Right renal cortex interstitium (tissue), 3 donors: ENCODE measurements at places on chromosomes 6 and 20. TPM values are rescaled to one million over a fixed set of nuclear protein-coding genes. Genes with fewer than 3 reads are reported as not detected.

HEY2 gene
- 7.7 TPM for polyA plus RNA-seq

SLC52A3 gene
- 3.6 TPM for polyA plus RNA-seq

RRAGD gene
- 34.5 TPM for polyA plus RNA-seq

OR2B6 gene
- 0.14 TPM for polyA plus RNA-seq

NRSN2 gene
- 51.3 TPM for polyA plus RNA-seq

DNA sequence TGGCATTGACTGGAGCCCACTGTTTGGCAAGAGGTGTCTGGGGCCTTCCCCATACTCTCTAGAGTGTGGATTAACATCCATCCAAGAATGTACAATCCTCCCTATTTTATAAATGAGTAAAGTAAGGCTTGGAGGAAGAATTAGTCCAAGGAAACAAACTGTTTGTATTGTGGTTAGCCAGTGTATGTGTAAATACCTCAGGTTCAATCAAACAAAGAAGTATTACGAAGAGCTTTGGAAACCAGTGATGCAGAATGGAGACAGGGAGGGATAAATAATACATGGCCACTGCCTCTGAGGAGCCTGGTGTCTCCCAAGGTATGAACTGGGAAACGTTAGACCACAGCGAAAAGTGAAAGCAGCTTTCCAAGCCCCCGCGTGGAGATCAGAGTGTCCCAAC is 226.6 kb upstream of the RIN2 start:
- no peak for DNase-seq

- no peak for DNase-seq
Observed at GRCh38 chr6:159089443-159089842, 44.7 kb upstream of the TAGAP start.

DNA sequence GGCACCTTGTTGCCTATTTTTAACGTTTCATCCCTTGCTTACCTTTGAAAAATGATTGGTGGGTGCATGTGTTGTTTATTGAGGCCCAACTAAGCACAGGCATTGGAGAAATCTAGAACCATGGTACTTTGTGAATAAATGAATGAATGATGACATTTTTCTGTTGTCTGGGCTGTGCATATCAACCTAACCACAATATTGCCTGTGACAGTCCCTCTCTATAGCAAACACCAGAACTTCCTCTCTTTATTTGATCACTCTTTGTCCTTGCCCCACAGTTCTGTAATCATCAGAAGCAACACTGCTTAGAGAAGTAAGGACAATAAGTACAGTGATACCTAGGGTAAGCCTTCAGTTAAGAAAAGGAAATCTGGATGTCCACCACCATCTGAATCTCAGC is 75.1 kb downstream of the TBC1D7 start:
- no peak for DNase-seq

DNA sequence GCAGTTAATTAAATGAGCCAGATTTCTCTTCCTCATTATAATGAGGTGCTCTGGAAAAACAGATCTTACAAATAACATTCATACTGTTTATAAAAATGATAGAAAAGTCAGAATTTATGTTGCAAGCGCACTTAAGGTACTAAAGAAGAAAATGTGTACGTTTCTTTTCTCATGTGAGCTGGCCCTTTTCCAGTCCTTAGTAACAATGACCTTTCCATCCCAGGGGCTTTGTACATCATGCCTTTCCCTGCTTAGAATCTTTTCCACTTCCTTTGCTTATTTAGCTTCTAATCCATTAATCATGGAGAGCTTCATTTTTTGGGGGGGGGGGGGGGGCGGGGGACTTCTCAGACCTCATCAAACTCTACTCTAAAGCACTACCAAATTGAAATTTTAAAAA is 4.8 kb downstream of the FBXO5 start:
- DNase-seq, result no peak

DNA sequence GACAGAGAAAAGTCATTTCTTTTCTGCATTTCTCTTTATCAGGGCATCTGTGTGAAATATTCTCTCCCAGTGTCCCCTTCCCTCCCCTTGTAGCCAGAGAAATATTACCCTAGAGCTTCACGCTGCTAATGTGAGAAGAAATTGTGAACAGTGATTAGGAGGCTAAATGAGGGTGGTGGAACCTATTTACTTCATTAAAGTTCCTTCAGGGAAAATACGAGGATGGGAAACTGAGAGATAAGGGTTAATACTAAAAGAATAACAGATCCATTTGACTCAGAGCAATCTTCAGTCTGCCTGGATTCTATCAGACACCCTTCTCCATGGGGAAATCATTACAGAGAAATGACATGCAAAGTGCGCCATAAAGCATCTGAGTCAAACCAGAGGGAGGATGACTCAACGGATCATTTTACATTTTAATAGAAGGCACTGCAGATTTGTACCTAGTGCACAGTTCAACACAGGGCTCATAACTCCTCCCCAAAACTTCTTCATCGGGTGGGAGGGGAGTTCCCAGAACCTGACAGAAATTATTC is 131.3 kb downstream of the GJA10 start:
- no peak for DNase-seq

KCNK15 gene
- 0.06 TPM for polyA plus RNA-seq

DNA sequence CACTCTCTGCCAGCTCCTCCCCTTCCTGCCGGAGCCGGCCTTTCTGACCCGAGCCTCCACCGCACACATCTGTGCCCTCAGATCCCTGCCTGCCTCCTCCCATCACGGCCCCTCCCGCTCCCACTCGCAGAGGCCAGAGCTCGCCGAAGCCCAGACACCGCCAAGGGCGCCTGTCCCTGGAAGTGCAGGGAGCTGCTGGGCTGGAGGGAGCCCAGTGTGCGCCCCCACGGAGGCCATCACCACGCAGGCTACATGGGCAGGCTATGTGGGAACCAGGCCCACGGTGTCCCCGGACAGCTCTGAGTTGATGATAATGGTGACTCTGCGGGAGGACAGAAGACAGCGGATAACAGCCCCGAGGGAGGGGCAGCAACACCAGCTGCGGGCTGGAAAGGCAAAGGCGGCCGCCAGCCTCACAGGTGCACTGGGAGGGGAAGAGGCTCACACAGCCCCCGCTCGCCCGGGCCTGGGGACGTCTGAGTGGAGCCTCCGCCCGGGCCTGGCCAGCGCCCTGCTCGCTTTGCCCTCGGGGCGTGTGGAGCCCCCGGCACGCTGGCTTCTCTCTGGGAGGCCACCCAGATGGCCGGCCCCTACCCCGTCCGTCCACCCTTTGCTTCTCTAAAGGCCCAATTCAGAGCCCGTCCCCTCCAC is 154.9 kb downstream of the DLL1 start:
- DNase-seq, result no peak

- no peak for DNase-seq
Observed at GRCh38 chr6:35080821-35081425, 60.2 kb downstream of the TCP11 start.

GRCh38 chr20:13302647-13303450 is 81.8 kb downstream of the ISM1 start:
- DNase-seq, result peak; percentile 15

GRCh38 chr6:90537027-90537426 is 49.8 kb downstream of the MAP3K7 start:
- DNase-seq, result no peak

DNA sequence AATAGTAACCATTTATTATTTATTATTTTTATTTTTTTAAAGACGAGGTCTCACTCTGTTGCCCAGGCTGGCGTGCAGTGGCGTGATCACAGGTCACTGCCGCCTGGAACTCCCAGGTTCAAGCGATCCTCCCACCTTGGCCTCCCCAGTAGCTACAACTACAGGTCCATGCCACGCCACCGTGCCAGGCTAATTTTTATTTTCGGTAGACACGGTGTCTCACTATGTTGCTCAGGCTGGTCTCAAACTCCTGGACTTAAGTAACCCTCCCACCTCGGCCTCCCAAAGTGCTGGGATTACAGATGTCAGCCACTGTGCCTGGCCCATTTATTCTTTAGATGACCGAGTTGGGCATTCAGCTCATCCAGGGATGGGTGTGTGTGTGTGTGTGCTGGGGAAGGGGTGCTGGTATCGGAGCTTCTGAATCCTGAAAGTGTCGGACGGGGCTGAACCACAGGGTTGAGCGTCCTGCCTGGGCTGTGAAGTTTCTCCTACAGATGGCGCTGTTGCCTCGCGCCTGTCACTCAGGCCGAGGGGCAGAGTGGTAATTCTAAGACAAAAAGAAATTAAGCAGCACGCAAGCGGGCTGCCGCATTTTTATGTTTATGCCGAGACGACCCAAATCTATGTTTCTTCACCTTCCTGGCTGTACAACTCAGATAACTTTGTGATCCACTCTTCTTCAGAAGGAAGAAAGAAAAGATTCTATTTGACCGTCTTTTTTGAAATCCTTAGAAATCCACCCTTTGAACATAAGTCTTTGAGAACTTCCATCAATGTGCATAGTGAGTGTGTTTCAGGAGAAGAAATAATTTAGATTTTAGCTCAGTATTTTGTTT is 252.8 kb downstream of the CDH26 start:
- DNase-seq, result peak; percentile 36

DNA sequence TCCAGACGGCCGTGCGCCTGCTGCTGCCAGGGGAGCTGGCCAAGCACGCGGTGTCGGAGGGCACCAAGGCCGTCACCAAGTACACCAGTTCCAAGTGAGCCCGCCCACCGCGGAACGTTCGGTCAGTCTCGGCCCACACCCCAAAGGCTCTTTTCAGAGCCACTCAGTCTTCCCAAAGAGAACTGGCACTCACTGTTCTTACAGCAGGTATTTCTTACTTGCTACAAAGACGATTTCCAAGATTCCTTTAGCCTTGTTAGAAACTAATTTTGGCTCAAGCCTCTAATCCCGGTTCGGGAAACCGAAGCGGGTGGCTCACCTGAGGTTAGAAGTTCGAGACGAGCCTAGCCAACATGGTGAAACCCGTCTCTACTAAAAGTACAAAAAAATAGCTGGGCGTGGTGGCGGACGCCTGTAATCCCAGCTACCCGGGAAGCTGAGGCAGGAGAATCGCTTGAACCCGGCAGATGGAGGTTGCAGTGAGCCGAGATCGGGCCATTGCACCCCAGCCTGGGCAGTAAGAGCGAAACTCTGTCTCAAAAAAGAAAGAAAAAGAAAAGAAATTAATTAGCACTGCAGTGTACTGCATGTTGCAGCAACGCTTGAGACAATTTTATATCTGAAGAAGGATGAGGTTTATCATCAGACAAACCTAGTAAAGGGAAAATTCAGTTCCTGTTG is 73.1 kb downstream of the OR2B2 start:
- no peak for DNase-seq

DNA sequence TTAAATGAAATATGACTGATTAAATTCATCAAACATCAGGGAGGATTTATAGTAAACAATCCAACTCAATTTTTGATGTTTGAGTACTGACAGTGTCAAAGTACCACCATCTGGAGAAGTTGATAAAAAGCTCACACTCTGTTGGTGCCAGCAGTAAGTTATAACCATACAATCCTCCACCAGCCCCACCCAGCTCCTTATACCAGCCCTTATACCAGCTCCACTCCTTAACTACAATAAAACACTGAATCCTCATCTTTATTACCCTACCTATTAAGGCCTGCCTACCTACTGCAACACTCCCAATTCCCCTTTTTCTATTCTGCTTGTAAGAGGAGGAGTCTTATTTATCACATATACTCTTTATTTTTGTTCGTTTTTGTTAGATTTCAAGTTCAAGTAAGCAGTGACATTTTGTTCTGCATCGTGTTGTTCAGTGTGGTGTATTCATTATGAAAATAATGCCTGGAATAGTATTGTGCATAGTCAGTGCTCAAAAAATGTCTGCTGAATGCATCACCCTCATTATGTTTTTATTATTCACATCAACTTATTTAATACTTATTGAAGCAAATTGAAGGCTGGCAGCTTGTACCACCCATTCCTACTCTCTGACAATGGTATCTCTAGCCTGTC is 954.7 kb upstream of the ADGRB3 start:
- DNase-seq, result no peak

DNA sequence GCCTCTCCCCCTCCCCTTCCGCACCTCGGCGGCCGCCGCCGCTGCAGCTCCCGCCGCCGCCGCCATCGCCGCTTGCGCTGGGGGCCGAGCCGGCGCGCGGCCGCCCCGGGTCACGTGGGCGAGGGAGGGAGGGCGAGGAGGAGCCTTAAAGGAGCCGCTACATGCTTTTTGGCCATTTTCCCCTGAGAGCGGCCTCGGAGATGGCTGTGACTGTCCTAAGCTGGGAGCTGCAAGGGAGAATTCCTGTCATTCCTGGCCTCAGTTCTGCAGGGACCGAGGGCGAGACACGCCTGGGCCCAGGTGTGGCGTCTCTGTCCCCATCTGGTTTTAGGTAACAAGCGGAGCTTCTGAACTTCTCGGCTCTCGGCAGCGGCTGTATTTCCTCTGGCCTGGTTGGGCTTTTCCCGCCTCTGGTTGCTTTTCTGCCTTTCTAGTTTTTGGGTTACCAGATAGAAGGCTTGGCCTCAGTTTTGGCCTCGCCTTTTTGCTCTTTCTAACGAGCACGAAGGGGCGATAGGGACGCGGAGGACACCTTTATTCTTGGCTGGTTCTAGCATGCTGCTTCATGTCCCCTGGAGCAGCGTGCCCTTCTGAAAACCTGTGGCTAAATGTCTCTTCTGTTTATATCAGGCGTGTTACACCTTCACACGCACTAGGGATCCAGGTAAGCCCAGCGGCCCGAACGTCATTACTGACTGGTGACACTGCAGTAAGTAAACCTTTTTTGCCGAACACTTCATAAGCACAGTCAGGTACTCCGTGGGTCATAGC is at the start of gene EHMT2:
EHMT2 (minus strand) TSS at position 87 of the 771 bp plus-strand sequence; CDS start at position 66, 21 bp downstream.
- peak; percentile 67 for DNase-seq

DNA sequence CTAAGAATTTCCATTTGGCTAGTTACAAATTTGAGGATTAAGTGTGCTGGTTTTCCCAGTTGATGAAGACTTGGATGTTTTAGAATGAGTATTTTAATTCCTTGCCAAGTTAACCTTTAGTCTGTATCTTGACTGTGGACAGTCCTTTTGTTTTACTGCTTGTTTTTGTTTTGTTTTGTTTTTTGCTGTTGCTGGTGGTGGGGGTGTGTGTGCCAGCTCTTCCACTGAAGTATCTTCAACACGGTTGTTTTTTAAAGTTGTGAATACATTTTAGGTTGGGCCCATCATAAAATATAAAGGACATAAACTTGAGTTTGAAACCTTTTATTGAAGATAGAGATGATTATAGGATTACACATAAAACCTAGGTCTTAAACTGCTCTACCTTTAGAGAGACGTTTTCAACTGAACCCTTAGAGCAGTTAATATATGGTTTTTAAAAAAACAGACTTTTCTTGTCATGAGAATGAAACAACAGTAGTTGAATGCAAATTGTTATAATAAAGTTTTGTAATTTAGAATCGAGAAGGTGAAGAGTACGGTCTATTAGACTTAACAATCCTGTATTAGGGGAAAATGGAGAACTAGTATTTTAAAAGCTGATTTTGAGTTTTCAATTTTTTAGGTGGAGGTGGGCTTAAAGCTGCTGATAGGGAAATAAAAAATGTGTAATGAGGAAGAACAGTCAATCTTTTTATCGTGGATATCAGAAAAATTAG is 4.0 kb downstream of the QKI start:
- DNase-seq, result no peak

MYB gene
- 4.6 TPM for polyA plus RNA-seq

NEURL2 gene
- 6.0 TPM for polyA plus RNA-seq
